Endothelial cell (in vitro differentiated cells): ENCODE measurements at places on chromosomes 2 and 18.
A peak's percentile ranks its signal among the peaks of the same experiment; 100 is the strongest.

GRCh38 chr2:219289537-219290361 is 10.6 kb downstream of the DNAJB2 start:
- DNase-seq, result no peak

DNA sequence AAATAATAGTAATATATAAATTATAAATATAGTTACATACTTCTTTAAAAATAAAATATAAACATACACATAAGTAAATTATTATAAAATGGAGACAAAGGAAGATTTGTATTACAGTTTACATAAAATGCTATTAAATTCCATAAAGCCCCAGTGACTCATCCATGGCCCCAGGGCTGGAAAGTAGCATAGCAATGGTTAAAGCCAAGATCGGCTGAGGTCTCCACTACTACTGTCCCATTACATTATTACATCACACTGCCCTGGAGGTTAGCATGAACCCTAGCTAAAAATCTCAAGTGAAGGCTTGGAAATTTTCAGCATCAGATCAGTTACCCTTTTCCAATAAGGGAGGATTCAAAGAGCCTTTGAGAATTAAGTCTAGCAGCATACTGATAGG is 936.2 kb downstream of the DSC3 start:
- DNase-seq, result no peak

DNA sequence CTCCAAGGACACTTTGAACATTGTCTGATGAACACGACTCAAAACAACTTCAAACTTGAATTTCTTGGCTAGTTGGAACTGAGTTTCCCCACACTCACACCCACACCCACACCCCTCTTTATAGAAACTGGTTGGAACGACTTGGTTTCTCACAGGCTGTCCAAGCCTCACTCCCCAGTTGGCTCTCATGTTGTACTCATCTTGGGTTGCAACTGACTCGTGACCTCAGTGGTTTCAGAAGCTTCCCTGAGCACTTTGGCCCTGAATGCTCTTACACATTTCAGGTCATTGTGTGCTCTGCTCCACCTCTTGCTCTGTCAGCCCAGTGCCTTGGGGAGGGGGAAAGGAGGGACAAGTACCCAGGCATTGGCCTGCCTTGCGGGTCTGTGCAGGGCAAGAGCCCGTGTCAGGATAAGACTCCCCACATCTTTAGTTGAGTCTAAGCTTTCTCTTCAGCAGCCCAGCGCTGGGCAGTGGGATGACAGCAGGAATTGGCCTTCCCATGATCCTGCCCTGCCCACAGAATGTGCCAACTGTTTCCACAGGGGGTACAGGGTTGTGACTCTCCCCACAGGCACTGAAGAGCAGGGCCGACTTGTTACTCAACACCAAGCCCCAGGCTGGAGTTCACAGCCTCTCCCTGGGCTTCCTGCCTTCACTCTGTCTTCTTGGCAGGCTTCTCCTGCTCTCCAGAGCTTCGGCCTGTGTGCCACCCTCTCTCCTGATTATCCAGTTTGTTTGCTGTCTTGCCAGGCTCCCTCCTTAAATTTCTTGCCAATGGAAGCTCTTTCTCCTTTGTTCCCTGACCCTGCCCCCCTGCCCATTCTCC is 104.6 kb downstream of the RTN4 start:
- DNase-seq, result no peak

DNA sequence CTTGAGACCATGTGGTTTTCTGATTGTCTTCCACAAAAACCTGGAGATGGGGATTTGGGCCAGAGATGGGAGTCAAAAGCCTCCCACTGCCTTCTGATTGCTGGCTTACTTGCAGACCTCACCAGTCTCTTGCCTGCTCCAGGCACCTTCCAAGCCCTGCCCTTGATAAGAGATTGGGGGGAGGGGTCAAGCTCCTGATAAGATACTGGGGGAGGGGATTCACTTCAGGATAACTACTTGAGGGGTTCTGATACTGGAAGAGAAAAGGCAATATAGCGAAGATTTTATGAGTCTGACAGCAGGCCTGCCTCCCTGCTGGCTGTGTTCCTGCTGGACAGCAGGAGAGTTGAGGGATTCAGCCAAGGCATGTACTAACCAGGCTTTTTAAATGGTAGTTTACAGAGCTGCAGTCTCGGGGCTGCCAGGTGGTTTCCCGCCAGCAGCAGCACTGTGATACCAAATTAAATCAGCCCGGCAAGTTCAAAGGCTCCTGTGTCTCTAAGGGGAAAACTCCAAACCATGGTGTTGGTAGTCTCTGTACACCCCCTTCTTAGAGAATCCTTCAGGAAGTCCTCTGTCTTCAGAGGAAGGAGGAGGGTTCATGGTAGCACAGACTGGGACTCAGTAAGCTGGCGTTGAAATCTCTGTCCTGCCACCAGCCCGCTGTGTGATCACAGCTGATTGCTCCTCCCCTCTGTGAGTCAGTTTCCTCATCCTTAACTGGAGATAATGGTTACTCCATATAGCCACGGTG is 58.3 kb downstream of the FBXO36 start:
- DNase-seq, result peak; percentile 6

DNA sequence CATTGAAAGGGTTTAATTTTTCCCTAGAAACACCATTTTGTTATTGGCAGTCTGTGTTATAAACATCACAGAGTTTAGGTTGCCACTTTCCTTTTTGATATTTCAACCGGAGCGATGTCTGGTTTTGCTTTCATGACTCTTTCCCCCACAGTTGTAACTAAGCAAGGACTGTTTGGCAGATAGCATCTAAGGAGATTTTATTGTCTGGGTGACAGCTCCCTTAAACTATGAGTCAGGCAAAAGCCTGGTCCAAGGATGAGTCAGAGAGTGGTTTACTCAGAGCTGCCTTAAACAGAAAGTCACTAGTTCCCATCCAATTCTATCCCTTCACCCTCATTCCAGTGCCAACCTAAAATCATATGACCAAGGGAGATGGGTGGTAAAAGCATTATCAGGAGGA is 341.6 kb upstream of the VWC2L start:
- DNase-seq, result no peak

- DNase-seq, result no peak
Observed at GRCh38 chr18:5417342-5417741, 121.8 kb upstream of the ZBTB14 start.
